NB4 (cell line): ENCODE measurements at places on chromosomes 12 and 14.
A peak's percentile ranks its signal among the peaks of the same experiment; 100 is the strongest.

DNA sequence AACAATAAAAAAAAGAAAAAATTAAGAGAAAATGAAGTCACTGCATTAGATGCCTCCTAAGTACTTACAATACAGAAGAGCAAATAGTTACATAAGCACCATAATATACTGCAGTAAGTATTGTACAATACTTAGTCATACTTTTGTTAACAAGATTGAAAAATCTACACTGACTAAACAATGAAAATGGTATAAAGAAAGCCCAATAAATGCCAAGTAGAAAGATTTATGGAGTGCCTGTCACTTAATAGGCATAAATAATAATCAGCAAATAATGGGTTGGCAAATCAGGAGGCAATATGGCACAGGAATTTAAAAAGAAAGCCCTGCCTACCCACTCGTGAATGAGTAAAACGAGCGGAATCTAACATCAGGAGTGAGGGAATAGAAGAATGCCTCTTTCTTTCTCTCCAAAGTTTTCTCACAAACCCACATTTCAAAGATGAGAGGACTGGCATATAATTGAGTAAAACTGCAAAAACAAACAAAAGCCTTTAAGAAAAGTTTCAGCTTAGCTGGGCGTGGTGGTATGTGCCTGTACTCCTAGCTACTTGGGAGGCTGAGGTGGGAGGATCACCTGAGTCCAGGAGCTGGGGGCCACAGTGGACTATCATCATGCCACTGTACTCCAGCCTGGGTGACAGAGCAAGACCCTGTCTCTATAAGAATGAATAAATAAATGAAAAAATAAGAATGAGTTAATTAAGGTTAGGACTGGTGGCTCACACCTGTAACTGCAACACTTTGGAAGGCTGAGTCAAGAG, 36.1 kb downstream of the CRY1 start:
- DNase-seq: no peak

DNA sequence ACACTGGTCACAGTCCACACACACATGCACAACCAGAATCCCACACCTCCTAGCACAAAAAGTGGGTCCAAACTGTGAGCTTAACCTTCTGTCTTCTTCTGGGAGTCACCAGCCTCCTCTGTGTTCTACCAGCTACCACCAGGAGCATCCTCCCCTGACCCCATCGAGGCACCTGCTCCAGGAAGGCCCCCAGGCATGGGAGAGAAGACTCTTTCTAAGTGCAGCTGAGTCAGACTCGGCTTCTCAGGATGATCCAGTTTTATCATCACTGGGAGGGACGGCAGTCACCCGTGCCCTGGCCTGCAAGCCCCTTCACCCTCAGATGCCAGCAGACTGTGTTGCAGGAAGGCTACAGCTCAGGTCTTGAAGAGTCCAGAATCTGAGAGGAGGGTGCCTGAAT, 7.9 kb upstream of the ENDOU start:
- no peak for DNase-seq

GRCh38 chr12:105848286-105848685, 290.5 kb downstream of the NUAK1 start:
- no peak for DNase-seq

- peak; percentile 68 for DNase-seq
Measured at GRCh38 chr12:110245369-110245772, 35.7 kb upstream of the ATP2A2 start.

DNA sequence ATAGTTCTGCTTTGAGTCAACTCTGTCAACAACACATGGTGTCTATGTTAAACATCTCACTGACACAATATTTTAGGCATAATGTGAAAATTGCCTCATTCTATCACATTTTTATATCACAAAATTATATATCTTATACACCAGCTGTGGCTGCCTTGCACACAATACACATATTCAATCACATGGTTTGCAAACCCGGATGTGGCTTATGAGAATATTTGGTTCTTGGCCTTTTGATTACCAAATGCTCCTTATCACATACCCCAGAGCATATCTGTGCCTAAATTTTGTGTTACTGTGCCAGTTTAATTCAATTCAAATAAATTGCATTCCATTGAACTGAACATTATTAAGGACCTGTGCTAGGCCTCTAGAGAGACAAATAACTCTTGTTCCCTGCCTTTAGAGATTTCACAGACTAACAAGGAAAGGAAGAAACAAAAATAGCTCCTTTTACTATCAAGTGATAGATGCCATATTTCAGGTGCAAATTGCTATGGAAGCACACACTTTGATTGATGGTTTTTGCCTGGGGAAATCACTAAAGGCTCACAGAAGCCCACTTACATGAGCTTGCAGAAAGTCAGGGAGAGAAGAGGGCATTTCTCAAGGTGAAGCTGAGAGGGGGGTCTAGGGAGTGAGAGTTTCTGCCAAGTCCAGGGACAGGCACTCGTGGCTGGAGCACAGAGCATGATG, 63.4 kb downstream of the PPP1R36 start:
- DNase-seq: no peak

- DNase-seq: no peak
Measured at GRCh38 chr12:51920046-51920445, 12.7 kb downstream of the ACVRL1 start.

- DNase-seq: no peak
Measured at GRCh38 chr14:92527721-92528120, 14.1 kb downstream of the RIN3 start.

- peak; percentile 38 for DNase-seq
Measured at GRCh38 chr12:1277905-1278304, 286.9 kb downstream of the ERC1 start.

DNA sequence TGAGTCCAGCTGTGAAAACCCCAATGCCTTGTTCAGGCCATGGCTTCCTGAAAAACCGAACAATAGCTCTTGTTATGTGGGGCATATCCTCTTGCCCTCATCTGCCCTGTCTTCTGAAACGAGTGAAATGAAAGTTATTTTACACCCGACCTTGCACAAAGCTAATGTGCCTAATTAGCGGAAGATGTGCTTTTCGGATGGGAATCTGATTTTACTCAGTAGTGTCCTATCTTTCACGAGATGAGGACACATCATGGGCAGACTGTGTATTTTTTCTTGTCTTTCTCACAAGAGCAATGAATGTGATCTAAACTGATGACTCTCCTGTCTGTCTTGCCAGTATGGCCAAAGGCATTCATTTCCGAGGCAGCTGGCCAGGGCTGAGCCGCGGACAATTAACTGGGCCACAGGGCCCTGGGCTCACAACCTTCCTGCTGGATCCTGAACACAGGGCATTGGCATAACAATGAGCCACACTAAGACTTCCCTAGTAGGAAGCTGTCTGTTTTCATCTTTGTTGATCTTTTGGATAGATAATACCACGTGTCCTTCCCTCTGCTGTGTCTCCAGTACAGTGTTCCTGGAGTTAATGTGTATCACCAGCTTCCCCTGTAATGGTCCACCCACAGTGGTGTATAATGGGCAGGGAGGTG, 86.0 kb upstream of the HIF1A start:
- no peak for DNase-seq

GRCh38 chr12:91555436-91556415, 373.1 kb upstream of the DCN start:
- no peak for DNase-seq

DNA sequence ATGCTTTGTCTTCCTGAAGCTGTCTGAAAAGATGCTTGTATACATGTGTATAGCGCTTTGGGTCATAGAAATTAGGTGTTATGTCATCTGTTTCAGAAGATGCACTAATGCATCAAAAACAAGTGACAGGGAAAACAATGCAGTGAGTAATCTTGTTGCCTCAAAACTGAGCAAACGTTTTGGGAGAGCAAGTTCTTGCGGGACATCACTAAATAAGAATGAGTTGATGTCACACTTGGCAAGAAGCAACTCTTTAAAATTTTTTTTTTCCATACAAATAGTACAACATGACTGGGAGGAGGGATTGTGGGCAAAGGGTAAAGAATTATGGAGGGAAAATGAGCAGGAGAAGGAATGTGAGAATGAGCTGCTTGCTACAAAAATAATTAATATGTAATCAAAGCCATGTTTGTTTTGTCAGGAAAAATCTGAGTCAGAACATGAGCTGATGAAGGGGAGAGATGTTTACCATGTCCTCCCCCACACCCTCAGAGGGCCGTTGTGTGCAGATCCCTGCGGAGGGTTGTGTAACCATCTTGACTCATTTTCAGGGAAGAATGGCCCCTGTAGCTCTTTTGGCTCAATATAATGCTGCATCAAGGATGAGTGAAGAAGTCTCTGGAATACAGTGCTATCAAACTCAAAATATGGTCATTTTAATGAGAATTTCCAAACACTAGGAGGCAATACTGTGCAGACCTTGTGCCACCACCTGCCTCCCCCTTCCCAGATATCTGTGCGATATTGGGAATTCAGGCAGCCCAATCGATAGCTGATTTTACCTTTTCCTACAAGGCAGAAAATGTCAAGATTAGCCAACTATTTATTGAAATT, 41.4 kb downstream of the BORCS5 start:
- DNase-seq: peak; percentile 83

DNA sequence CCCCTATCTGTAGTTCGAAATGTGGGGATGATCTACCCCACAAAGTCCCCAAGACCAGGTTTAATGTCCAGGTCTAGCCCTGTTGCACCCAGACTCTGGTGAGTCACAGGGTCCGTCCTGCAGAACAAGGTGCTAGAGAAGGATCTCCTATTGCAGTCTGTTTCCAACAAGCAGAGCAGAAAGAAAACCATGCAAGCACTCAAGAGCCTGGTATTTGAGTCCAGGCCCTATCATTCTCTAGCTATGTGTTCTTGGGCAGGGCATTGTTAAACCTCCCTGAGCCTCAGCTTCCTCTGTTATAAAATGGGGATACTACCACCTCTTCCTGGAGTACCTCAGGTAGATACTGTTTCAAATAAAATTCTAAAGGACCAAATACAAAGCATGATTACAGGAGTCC, 24.4 kb downstream of the MAP3K9 start:
- no peak for DNase-seq
